ENCODE measurements at places on chromosomes 2 and 18.

DNA sequence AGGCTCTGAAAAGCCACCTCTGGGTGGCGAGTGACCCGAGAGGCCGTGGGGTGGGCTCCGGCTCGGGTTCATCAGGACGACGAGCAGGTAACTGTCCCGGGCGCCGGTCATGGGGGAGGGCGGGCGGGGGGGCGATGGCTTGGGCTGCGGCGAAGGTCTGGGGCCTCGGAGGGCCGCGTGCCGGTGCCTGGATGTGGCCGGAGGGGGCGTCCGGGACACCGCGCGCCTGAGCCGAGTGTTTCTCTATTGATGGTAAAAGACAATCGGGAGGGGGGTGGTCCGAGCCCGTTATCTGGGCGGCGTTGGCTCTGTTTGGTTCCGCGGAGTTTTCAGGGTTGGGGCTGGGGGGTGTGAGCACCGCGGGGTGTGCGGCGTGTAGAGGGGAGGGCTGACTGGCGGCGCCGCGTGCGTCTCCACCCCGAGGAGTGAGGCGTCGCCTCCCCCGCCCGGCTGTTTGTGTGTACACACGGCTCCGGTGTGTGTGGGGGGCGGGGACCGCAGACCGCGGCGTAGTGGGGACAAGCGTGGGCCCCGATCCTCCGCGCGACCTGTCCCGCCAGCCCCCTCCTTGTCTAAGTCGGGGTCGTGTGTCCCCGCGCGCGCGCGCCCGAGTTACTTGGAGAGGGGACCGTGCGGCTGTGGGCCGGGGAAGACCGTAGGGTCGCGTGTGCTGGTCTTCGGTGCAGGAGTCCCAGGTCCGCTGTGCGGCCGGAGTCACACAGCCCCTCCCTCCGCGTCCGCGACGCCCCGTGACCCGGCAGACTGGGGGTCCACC lies 1.6 kb downstream of the CTIF start:
- DNase-seq, result peak; percentile 39

DNA sequence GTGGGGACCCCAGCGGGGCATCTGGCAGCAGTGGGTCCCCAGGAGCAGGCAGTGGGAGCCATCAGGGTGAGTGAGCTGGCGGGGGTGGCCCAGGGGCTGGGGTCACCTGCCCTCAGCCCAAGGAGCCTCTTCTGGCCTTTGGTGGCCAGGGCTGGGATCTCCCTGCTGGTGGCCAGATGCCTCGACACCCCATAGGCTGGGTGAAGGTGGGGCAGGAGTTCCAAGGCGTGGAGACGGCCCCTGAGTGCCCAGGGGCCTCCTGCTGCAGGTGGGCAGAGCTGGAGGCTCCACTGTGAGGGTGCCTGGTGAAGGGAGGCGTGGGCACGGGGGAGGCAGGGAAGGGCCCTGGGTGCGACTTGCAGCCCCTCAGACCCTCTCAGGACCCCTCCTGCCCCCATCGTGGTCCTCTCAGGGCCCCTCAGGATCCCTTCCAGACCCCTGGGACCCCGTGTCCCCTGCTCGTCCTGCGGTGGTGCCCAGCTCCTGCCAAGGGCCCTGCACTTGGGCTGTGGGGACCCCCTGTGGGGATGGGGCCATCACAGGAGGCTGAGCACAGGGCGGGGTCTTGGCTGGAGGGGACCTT lies 5.0 kb upstream of the GPR35 start:
- no peak for DNase-seq

GRCh38 chr2:186639939-186640338 lies 50.1 kb downstream of the ITGAV start:
- DNase-seq, result no peak

DNA sequence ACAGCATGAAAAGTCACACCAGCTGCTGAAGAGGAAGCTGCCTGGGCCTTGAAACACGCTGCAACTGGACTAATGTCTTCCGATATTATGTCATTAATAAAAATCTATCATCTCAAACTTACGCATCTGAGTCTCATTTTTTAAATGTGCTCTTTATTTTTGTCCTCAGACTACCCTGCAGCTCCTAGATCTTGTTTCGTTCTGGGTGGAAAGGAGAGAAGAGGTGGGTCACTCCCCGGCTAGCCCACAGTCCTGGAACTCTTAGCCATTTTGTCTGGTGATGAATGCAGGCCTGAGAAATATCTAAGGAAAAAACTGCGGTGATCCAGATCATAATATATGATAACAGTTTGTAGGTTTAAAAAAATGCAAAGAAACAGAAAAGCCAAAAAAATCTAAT lies 73.3 kb downstream of the TXNL1 start:
- DNase-seq, result no peak

DNA sequence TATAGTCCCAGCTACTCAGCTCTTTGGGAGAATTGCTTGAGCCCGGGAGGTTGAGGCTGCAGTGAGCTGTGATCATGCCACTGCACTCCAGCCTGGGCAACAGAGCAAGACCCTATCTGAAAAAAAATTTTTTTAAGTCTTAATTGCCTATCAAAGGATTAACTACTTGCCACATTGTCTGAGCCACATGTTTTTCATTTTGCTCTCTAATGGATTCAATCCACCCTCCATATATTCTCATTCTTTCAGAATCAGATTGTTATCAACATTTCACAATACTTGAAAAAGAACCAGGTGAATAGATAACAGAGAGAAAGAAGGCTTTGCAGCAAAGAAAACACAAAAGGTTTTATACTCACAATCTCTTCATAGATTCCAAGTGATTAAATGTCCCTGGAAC lies 61.0 kb downstream of the PXDN start:
- DNase-seq, result no peak

DNA sequence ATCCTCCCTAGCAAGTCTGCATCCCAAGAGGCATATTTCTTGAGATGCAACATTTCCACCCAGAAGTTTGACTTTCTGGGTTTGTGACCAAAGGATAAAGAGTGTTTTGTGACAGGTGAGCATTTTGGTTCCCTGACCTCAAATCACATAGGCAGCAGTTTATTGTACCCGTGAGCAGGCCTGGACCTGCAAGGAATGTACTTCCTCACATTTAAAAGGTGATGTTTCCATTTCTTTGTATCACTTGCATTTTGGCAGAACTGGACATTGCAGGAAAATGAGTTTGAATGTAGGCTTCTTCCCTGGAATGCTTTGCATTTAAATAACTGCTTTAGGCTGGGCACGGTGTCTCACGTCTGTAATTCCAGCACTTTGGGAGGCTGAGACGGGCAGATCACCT lies 160.7 kb downstream of the ALPK2 start:
- no peak for DNase-seq

- no peak for DNase-seq
These were observed 510 bp downstream of the IL1RN start for GRCh38 chr2:113127646-113128570.

DNA sequence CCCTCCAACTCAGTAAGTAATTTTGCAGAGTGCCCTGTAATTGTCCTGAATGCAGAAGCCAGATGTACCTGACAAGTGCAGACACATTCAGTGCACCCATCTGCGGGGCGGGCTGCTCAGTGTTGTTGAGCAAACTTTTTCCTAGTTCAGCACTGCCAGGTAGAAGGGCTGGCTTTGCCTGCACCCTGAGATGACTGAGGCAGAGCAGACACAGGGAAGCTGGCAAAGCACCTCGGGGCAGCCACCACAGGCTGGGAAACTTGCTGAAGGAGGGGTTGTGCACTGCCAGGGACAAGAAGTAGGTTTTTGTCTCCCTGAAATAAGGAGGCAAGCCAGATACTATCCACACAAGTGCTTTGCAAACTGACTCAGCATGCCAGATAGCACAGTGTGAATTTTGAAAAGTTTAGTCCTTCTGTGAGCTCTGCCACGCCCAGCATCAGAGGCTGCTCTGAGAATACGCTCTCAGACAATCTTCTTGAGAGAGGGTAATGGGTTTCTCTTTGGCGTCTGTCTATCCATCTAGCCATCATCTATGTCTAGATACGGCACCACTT lies 62.3 kb downstream of the SOWAHC start:
- peak; percentile 15 for DNase-seq

GRCh38 chr2:232325324-232326273 lies 53.0 kb upstream of the ALPP start:
- no peak for DNase-seq

DNA sequence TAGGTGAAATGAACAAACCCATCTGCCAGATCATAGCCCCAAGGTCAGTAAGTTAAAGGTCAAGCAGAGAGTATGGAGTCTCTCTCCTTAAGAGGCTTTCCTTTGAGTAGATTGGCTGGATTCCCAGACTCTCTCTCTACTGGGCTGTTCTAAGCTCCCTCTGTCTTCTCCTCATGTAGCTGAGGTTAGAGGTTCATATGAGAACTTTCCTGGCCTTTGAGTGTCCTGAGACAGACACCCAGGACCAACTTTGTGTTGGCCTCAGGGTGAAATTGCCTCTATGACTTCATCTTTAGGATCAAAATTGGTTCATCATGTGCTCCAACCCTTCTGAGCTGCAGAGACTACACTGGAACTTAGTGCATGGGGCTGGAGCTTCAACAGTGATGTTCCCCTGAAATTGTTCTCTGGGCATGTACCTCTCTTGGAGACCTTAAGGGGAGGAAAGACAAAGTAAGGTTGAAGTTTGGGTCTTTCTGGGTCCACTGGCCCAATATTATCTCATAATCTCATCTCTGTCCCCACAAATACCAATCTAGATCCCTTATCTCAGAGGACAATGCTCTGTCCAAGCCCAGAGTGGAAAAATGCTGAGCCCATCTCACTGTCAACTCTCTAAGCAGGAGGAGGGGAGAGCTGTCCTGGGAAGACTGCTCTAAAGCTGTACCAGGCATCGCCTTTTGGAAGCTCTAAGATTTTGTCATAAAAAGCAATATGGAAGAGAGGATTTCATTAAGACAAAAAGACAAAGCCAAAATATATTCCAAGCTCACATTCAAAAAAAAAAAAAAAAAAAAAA lies 177.3 kb upstream of the ARL4C start:
- DNase-seq, result no peak

GRCh38 chr18:50312296-50313030 lies 25.0 kb upstream of the CXXC1 start:
- DNase-seq, result no peak

- DNase-seq, result no peak
These were observed 101.4 kb downstream of the COLEC12 start for GRCh38 chr18:398935-399630.

- no peak for DNase-seq
These were observed 33.7 kb downstream of the MRPL33 start for GRCh38 chr2:27805180-27805579.

GRCh38 chr18:75350512-75350839 lies 77.0 kb downstream of the SMIM21 start:
- no peak for DNase-seq

GRCh38 chr18:48769006-48769636 lies 181.6 kb downstream of the SMAD7 start:
- DNase-seq, result no peak

Data from NCI-H510A (cell line).